KBM-7 (cell line): ENCODE measurements at places on chromosomes 2 and 18.

- DNase-seq: no peak
Measured at GRCh38 chr2:127024769-127025358, 82.1 kb downstream of the BIN1 start.

- peak; percentile 62 for DNase-seq
Measured at GRCh38 chr2:42928692-42929545, 136.5 kb upstream of the HAAO start.

DNA sequence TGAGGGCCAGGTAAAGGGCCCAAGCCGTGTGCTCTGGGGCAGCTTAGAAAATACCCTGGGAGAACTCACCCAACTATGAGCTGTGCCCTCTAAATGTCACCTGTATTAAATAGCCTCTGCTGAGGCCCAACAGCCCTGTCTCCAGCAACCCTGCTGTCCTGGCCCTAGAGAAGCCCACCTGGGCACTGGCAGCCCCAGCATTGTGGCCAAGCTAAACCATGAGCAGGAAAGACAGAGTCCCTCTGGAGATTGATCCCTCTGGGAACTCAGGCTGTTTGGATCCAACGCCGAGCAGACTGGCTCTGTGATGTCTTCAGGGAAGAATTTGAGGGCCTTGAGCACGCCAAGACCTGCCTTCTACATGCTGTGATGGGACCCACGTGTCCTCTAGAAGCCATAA, 126.5 kb downstream of the TTC32 start:
- DNase-seq: no peak

DNA sequence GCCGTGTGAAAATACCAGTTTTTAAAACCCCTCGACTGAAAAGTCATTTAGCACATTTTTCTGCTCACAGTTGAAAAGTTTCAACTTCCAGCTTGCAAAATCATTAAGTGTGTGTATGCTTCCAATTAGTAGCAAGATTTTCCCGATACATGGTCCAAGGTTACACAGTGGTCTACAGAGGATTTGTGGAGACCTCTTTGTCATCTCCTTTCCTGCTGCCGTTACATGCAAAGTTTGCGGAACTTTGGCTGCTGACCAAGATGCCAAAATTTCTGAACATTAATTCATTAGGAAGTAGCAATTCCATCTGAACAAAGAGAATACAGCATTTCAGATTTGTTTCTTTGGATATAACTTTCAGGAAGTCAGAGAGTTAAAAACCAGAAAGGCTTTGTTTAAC, 474.6 kb downstream of the PLCL1 start:
- DNase-seq: no peak

GRCh38 chr2:217960351-217960750, 42.4 kb downstream of the TNS1 start:
- no peak for DNase-seq

DNA sequence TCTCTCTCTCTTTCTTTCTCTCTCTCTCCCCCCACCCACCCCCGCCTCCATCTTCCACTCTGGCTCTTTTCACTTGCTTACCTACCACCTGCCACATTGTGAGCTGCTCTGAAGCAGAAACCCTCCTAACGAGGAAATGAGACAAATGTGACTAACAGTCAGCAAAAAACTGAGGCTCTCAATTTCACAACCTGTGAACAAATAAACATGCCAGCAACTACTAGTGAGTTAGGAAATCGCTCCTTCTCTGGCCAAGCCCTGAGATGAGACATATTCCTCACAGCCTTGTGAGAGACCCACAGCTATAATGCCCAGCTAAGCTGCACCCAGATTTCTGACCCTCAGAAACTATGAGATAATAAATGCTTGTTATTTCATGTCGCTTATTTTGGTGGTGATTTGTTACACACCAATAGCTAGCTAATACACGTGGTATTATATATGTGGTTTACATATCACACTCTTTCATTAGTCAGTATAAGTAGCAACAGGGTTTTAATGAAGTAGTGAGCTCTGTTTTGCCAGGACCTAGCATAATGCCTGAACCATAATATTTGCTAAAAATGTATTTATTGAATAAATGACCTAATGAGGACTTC, 8.4 kb upstream of the ZNF521 start:
- DNase-seq: no peak

DNA sequence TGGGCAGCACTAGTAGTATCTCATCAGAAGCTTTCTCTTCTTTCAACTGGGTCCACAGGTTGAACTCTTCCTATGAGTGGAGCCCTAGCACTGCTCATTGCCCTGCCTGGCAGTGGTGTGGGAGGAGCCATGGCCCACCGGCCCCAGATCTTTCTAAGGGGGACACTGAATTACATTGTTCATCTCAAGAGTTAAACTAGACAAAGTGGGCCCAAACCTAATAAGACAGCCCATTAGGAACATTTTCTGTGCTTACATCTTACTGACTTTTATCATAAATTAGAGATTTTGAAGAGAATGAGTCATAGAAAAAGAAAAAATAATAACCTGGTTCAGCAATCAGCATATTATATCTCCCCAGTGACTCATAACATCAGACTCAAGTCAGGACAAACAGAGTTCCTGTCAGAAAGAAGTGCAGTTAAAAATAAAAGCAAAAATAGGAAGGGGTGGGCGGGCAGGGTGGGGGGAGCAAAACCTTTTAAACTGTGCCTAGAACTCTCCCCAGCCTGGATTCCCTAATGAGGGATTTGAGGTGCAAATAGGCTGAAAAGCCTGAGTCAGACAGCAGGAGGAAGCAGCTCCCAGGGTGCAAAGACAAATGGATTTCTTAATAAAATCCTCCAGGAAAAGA, 161.6 kb upstream of the TRIB2 start:
- no peak for DNase-seq

- DNase-seq: no peak
Measured at GRCh38 chr2:217512259-217512658, 490.5 kb downstream of the TNS1 start.

DNA sequence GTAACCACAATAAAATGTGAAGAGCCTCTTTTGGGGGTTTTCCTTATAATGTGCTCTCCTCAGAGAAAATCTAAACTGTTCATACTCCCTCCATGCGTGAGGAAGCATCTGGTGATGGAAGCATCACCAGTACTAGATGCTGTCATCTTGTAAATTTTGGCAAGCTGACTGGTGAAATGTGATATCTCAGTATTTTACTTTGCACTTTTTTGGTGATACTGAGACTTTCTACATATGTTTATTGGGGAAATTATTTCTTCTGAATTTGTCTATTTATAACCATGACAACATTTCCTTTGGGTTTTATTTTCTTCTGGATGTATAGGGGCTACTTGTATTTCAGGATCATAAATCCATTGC, 95.9 kb upstream of the DLGAP1 start:
- no peak for DNase-seq
